RPMI7951 (cell line): ENCODE measurements at places on chromosomes 12 and 14. TPM values are rescaled to one million over a fixed set of nuclear protein-coding genes. Genes with fewer than 3 reads are reported as not detected.

Gene SLC7A7
- total RNA-seq, result 2.2 and 2.5 TPM in 2 replicates

Gene GLRX5
- total RNA-seq, result 65.4 and 65.7 TPM in 2 replicates

Gene OTUB2
- total RNA-seq, result 1.5 and 1.6 TPM in 2 replicates

- no peak for DNase-seq
These were observed 1.6 kb downstream of the CMA1 start for GRCh38 chr14:24506443-24506842.

DNA sequence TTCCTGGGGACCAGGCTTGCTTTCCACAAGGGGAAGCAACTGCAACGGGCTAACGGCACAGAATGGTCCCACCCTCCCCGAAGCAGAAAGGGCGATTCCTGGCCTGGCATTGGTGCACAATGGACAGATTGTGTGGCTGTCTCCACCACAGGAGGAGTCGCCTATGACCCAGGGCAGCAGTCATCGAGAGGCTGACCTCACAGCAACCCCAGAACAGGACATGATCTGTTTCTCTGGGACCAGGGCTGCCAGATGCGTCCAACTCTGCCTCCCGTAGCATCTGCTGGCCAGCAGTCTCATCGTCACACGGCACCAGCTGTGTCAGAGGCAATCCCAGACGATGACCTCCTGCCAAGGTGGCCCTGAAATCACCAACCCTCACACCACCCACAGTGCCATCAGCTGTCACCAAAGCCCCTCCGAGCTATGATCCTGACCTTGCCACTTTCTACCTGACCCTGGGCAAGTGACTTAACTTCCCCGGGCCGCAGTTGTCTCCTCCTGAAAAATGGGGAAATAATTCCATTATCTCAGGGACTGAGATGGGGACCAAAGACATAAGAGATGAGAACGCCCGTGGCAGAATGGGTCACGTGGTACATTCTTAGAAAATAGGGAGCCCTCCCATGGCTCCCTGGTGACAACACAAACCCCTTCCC is 86.7 kb downstream of the CHGA start:
- DNase-seq, result peak; percentile 79

DNA sequence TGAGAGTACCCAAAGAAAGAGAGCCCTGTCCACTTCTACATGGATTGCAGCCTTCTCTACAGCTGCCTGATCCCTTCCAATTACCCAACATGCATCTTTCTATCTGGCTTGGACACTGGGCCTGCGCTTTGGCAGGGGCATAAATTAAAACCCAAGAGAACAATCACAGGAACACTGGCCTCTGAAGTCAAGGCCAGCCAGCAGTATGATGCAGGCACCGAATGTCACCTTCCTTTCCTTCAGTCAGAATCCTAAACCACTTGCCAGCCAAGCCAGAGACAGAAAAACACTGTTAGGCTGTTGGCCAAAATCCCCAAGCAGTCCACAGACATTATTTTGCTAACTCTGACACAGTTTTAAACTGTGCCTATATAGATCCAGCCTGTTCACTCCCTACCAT is 113.7 kb downstream of the DUSP6 start:
- DNase-seq, result no peak

DNA sequence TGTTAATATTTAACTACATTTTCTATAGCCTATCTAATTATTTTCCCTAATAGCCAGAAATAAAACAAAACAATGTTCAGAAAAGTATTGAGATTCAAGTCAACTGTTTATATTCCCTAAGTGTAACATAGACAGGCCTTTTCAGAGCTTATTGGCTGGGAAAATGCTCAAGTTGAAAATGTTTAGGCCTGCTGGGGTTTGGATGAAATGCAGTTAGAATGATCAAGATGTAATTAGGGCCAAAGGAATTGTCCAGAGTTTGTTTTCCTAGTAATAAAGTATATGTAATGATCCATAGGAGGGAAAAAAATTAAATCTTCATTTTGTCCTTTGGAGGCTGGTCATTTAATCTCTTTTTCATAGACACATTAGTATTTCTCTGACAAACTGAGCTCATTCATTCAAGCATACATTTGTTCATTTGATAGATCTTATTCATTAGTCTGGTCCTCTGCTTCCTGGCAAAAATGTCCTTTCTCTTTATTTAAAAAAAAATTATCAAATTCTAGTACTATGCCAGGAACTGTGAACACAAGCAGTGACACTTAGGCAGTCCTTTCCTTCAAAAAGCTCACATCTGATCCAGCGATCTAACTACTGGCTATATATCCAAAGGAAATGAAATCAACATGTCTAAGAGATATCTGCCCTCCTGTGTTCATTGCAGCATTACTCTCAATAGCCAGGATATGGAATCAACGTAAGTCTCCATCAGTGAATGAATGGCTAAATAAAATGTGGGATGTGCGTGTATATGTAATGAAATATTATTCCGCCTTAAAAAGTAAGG is 40.1 kb upstream of the NEDD1 start:
- DNase-seq, result no peak
